ENCODE measurements at places on chromosomes 7 and 10. TPM values are rescaled to one million over a fixed set of nuclear protein-coding genes. Genes with fewer than 3 reads are reported as not detected.

The KAT6B gene
- 11.2 TPM for total RNA-seq

The LRIT1 gene
- not detected for total RNA-seq

The SUGCT gene
- total RNA-seq, result 4.3 TPM

The CDC14C gene
- total RNA-seq, result 0.07 TPM

The TUBB8 gene
- total RNA-seq, result 2.5 TPM

The CYP2C19 gene
- total RNA-seq, result 0.14 TPM

The GIMAP1 gene
- total RNA-seq, result not detected

The MYL10 gene
- not detected for total RNA-seq

The UTF1 gene
- 8.8 TPM for total RNA-seq

The CHAT gene
- not detected for total RNA-seq
